Neural crest cell (in vitro differentiated cells): ENCODE measurements at places on chromosomes 3 and 15. TPM values are rescaled to one million over a fixed set of nuclear protein-coding genes. Genes with fewer than 3 reads are reported as not detected.

Gene CPB1
- not detected in 2 replicates for total RNA-seq

DNA sequence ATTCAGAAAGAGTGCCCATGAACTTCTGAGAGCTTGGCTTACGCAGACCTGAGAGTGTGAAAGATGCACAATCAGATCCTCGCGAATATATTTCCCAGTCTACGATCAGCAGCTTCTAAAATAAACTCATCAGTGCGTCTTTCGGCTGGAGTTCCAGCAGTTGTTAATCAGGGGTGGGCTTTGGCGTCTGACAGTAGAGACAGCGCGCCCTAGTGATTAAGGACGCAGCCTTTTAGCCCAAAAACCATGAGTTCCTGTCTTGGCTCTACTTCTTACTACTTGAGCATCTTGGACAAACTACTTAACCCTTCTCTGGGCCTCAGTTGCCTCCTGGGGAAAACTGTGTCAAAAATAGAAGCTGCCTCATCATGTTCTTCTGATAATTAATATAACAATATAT lies 15.8 kb upstream of the ARRDC4 start:
- DNase-seq: no peak

- no peak for DNase-seq
These were observed 4.3 kb downstream of the TMPRSS7 start for GRCh38 chr3:112038863-112039262.

- no peak for DNase-seq
These were observed 47.7 kb downstream of the CHCHD6 start for GRCh38 chr3:126751611-126752302.

- no peak for DNase-seq
These were observed 482.2 kb upstream of the PDZRN3 start for GRCh38 chr3:74106925-74107324.

Gene TGM4
- not detected in 2 replicates for total RNA-seq

- DNase-seq: no peak
These were observed 6.7 kb downstream of the VIPR1 start for GRCh38 chr3:42509111-42509510.

- DNase-seq: no peak
These were observed 61.6 kb downstream of the OTOL1 start for GRCh38 chr3:161558236-161558635.

DNA sequence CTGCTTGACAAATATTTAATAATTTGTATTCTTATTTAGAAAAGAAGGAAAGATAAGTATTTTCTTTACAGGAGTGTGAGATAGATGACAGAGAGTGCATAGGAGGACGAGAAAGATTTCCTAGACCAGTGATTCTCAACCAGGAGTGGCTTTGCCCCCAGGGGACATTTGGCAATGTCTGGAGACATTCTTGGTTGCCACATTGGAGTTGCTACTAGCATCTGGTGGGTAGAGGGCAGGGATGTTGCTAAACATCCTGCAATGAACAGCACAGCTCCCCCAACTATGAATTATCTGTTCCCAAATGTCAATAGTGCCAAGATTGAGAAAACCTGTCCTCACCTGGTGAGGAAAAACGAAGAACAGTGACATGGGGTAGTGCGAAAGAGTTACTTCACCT lies 30.8 kb upstream of the MINAR1 start:
- no peak for DNase-seq
